H1 (cell line): ENCODE measurements at places on chromosomes 3 and 15. TPM values are rescaled to one million over a fixed set of nuclear protein-coding genes. Genes with fewer than 3 reads are reported as not detected.

DNA sequence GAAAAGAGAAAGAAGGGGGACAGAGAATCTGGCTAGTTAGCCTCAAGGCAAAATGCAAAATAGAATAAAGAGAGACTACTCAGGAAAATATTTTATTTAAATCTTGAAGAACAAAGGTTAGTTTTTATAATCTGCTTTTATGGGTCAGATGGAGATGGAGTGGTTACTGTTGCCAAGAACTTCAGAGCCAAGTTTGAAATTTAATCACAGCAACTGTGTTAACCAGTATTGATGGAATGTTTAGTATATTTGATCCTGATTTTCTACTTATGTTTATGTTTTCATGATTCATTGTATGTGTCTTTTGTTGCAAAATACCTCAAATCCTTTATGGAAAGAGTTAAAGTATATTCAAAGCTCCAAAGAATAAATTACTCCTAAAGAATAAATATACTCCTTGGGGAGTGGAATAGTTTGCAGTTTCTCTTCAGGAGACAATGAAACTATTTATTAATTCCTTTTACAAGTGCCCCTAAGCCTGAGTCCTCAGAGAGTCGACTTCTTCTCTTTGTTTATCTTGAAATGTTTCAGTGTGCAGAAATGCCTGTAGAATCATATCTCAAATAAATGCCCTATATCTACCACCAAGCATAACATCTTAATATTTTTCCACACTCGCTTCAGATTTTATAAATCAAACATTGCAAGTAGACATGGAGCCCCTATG is 60.9 kb upstream of the THSD4 start:
- DNase-seq = no peak

GRCh38 chr3:77467702-77468625 is 428.1 kb downstream of the ROBO2 start:
- DNase-seq = no peak

- peak; percentile 16 for DNase-seq
Measured at GRCh38 chr3:140007081-140007480, 72.1 kb downstream of the CLSTN2 start.

C3orf85 gene
- polyA plus RNA-seq = not detected in 2 replicates

- DNase-seq = no peak
Measured at GRCh38 chr3:169122416-169122815, 541.1 kb downstream of the MECOM start.

DNA sequence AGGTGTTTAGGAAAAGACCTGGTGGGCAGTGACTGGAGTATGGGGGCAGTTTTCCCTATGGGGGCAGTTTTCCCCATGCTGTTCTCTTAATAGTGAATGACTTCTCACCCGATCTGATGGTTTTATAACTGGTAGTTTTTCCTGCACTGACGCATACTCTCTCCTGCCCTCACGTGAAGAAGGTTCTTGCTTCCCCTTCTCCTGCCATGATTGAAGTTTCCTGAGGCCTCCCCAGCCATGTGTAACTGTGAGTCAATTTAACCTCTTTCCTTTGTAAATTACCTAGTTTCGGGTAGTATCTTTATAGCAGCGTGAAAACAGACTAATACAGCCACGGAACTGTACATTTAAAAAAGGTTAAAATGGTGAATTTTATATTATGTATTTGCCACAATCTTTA is 25.0 kb upstream of the CHRNB4 start:
- DNase-seq = no peak

FAM107A gene
- 0.51 and 1.1 TPM in 2 replicates for polyA plus RNA-seq

- no peak for DNase-seq
Measured at GRCh38 chr3:106333911-106334618, 465.3 kb upstream of the CBLB start.

GRCh38 chr15:81024265-81024872 is 23.6 kb downstream of the TLNRD1 start:
- DNase-seq = no peak

DNA sequence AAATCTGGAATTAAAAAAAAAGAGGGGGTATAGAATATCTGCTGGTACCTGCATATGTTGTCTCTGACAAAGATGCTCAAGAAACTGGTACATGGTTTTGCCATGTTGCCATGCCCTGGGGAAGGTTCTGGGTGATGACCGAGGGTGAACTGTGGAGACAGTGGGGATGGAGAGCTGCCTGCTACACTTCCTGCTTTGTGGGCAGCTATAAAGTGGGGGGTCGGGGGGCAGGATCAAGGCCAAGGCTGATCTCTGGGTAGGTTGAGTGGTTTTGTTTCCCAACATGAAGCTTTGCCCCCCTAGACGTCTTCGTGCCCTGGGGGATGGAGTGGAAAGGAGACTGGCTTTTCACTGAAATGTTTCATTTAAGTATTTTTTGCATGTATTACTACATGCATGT is 74.6 kb downstream of the IQSEC1 start:
- no peak for DNase-seq

SPESP1 gene
- polyA plus RNA-seq = not detected in 2 replicates

CALML4 gene
- polyA plus RNA-seq = 3.5 and 3.8 TPM in 2 replicates

ATP13A4 gene
- 0.06 and 0.12 TPM in 2 replicates for polyA plus RNA-seq

- peak; percentile 67 for DNase-seq
Measured at GRCh38 chr3:46449755-46450552, 14.8 kb downstream of the LTF start.

GABRG3 gene
- polyA plus RNA-seq = 0.05 and 0.17 TPM in 2 replicates

- DNase-seq = no peak
Measured at GRCh38 chr15:100729461-100729860, 127.1 kb downstream of the ASB7 start.

DNA sequence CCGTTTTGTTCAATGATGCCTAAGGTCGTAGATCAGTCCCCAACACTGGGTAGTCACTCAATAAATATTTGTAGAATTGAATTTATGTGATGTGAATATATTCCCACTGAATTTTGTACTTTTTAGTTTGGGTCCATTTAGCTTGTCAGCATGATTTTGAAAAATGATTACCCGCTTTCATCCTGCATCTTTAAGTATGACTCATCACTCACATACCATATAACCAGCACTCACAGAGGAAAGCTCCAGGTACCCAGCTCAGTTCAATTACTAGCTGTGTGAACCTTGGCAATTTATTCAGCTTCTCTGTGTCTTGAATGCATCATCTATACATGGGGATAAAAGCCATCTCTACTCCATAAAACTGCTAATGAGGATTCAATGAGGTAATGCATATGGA is 2.2 kb upstream of the MLF1 start:
- no peak for DNase-seq

GRCh38 chr3:123046262-123047061 is 18.9 kb upstream of the SEMA5B start:
- DNase-seq = no peak

AGBL1 gene
- polyA plus RNA-seq = not detected in 2 replicates

- DNase-seq = no peak
Measured at GRCh38 chr15:50880206-50880605, 28.3 kb upstream of the AP4E1 start.

DNA sequence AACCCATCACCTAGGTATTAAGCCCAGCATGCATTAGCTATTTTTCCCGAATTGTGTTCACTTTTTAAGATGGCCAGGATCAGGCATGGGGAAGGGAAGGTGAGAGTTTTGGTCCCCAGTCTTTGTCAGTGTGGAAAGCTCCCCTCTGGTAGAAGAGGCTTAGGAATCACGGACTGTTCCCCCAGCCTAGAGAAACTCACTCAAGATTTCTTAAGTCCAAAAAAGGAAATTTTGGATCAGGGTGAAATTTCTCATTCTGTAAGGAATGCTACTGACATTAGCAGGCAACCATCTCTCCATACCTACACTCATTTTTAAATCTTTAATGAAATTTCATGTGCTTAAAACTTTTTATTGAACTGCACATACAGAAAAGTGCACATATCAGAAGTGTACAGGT is 70.3 kb upstream of the GALNT15 start:
- DNase-seq = no peak

DNA sequence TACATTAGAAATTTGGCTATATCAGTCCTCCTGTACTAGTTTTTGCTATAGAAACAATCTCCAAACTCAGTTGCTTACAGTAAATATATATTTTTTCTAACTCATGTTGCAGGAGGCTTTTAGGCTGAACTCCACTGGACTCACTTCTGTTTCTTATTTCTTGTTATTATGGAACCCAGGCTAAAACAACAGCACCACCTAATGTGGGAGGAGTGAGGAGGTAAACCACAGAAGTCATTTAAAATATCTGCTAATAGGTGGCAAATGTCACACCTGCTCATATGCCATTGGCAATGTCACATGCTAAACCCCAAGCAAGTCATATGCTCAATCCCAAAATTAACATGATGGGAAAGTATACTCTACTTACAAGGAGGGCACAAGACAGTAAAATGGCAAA is 462.2 kb downstream of the PLOD2 start:
- no peak for DNase-seq

UBR1 gene
- polyA plus RNA-seq = 2.5 and 3.7 TPM in 2 replicates

DNA sequence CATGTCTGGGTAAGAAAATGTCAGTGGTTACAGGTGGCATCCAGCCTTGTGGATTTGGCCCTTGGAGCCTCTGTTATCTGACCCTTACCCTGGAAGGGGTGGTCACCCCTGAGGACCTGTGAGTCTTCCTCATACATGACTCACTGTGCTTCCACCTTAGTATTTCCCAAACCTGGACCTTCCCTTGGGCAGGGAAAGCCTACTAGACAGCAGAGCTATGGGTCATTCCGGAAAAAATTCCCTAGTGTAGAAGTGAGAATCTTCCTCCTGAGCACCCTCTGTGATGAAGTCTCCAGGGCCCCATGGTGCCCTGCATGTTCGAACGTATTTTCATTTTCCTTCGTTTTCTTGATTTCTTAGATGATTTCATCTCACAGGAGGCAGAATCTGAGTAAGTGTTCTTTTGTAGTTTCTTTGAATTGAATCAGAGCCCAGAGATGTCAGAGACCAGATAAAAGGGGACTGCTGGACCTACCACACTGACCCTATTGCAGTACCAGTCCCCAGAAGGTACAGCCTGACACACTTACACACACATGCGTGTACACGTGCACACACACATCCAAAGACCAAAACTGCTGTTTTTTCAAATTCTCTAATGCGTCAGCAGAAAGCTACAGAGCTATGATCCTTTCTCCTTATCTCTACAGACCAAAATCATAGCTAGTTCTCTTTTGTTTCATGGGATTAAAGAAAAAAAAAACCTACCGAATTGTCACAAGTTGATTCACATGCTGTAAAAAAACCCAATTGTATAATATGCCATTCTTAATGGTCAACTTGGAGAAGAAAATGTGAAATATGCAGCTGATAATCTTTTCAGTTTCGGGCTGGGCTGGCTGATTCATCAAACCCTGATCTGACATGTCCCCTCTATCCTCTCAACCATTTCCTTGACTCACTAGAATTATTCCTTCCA is 50.5 kb upstream of the ARHGEF3 start:
- no peak for DNase-seq

DNA sequence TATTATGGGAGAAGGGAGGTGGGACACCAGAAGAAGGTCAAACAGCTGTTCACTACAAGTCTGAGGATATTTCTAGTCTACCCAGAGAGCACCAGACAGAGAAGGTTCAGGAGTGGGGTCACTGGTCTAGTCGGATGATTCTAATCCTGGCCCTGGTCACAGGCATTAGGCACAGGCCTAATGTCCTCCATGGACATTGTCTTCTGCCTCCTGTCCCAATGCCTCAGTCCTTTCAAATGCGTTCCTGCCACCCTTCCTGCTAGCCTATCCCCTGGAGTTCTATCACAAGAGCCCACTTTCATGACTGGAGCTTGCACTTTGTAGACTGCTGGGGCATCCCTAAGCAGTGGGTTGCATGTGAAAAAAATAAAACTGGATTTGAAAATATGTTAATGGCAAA is 83.9 kb upstream of the PFN2 start:
- no peak for DNase-seq

SOX14 gene
- polyA plus RNA-seq = 0.03 TPM in 1 of 2 replicates, not detected in the other

CLEC3B gene
- 0.20 and 0.32 TPM in 2 replicates for polyA plus RNA-seq

GRCh38 chr3:183158113-183158512 is 4.4 kb downstream of the LAMP3 start:
- no peak for DNase-seq

ADAMTSL3 gene
- 0.35 TPM in 2 replicates for polyA plus RNA-seq

- DNase-seq = no peak
Measured at GRCh38 chr3:120111898-120112297, 17.7 kb upstream of the GSK3B start.

DNA sequence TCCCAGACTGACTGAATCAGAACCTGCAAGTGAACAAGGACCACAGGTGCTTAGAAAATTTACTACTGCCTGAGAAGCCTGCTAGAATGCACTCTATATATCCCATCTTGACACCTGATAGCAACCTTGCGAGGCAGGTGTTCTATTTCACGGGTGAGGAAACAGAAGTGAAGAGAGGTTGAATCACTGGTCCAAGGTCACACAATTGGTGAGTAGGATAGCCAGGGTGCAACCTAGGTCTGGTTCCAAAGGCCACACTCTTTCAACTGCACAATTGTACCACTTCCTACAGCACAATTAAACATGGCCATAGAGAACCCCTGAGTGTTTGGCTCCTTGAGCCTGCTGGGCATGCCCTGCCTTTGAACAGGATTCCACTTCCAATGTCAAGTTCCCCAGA is 87.0 kb downstream of the RAB11A start:
- DNase-seq = no peak

GRCh38 chr3:73411993-73412392 is 212.7 kb downstream of the PDZRN3 start:
- DNase-seq = no peak
